ENCODE measurements at places on chromosomes 5 and 9. TPM values are rescaled to one million over a fixed set of nuclear protein-coding genes. Genes with fewer than 3 reads are reported as not detected.

DNA sequence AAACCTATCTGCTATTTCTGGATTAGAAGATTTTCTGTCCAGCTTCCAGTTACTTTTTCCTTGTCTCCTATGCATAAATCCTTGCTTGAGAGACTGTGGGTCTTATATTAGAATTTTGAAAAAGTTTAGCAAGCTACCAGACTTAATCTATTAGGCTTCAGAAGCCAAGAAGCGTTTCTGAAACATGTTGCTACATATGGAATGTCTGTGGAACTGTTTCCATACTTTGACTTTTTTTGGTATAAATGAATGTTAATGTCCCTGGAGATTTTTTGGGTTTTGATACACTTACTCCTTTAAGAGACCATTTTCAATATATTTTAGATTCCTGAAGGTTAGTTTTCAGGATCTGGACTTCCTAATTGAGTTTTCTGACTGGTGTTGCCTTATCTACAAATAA, 191.4 kb upstream of the SGCD start:
- no peak for DNase-seq

DNA sequence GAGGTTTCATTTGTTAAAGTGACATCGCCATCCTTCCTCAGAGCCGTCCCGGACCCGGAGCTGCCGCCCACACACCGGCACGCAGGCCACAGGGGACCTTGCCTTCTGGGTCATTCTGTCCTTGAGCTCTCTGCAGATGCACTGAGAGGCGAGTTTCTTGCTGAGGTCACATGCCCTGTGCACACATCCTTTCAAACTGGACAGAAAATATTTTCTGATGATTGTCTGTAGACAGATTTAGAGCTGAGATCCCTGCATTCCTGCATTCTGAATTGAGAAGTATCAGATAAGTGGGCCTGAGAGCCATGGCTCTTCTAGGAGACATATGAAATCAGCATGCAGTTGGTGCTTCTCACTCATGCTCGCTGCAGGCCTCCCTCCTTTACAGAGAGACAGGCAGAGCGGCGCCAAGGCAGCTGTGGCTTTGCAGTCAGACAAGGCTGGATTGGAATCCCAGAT, 25.4 kb downstream of the BOD1 start:
- DNase-seq = no peak

Gene SPATA31D4
- not detected for total RNA-seq

Gene DDX4
- total RNA-seq = not detected
